ENCODE measurements at places on chromosomes 7 and 10.

DNA sequence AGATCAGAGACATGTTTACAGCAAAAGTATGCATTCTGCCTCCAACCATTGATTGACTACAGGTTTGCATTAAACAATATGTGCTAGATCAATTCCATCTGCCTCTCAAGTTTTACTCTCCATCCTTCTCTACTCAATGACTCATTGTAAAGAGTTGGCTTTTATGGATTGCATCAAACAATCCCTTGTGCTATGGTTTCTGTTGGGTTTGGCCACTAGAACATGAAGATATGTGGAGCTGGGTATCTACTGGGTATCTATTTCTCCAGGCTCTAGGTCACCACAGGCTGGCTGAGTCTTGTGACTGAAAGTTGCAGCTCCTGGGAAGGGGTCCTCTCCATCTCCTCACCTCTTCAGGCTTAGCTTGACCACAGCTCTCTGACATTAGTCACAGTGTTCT, 204.7 kb downstream of the DGKI start:
- no peak for DNase-seq

DNA sequence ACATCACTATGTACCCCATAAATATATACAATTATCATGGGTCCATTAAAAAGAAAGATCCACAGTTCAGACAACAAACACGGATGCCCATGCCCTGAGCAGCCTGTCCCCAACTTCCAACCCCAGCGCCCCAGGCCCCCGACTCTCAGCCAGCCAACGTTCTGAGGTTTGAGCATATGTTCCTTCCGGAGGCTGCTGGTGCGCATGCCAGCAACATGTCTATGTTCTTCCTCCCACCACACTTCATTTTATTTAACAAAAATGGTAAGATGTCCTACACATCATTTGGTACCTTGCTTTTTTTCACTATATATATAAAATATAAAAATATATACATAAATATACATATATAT, 250.9 kb downstream of the MAD1L1 start:
- no peak for DNase-seq

DNA sequence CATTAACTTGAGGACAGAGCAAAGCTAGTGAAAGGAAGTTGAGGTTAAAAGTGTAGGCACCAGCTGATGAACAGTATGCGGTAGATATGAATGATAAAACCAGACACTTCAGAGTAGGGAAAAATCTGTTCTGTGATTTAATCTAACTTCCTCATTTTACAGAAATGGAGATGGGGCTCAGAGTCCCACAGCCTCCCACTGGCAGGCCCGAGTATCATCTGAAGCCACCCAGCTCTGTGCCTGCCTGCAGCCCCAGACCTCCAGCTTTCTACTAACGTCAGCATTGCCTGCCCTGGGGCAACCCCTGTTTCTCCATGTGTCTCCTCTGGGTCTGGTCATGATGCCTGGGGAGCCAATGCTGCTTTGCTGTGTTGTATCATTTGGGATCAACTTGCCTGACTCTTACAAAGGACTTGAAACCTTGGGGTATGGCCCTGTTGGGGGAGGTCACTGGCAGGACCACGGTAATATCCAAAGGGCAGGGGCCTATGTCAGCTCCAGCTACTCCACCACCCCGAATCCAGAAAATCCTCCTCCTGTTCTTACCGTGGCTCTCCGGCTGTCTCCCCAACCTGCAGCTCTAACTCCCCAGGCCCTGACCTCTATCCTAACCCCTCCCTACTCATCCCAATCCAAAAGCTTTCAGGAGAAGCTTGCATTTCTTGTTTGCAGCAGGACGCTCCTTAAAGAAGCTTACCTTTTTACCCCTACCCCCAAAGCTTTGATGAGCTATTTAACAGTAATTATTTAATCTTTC, 56.2 kb upstream of the NPY start:
- DNase-seq: no peak

DNA sequence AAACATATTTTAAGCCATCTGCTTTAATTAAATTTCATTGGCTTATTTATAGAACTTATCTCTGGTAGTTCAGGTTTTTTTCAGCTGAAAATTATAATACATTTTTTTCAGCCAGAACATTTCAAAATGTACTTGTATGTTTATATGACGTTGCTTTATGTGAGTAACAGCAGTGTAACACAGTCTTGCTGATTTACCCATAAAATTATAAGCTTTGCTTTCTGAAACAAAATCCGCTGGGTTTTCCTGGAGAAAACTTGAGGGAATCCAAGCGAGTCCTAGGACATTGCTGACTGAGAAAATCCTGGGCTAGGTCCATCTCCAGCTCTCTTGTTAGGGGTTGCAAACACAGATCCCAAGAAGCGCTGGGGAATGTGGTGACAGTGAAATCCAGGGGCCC, 112.2 kb upstream of the GATA3 start:
- no peak for DNase-seq

DNA sequence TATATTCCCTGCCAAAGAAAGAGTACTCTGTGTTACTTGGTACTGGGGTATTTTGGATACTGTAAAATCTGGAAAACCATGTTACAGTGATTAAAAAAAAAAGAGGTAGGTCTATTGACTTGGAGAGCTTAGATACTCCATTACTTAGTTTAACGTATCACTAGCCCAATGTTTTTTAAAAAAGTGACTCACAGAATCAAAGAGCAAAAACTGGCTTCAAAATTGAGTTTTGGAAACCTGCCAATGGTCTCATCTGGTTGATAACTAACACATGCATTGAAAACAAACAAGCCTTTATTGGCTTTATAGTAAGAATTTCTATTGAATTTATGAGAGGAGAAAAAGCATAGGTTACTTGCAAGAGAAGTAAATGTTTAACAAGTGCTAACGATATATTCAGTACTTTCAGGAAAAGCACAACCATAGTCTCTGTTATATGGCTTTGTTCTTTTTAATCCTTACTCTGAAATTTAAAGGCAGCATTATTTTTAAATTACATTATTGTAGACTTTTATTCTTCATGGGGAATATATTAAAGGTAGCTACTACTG, 563.3 kb upstream of the SORCS1 start:
- no peak for DNase-seq

- peak; percentile 36 for DNase-seq
Observed at GRCh38 chr10:77251297-77252013, 386.2 kb downstream of the KCNMA1 start.

- DNase-seq: no peak
Observed at GRCh38 chr10:54800741-54801421, at the start of gene PCDH15. PCDH15 (minus strand) TSS chr10:54801231; CDS start chr10:54664262, 136,969 bp downstream.

DNA sequence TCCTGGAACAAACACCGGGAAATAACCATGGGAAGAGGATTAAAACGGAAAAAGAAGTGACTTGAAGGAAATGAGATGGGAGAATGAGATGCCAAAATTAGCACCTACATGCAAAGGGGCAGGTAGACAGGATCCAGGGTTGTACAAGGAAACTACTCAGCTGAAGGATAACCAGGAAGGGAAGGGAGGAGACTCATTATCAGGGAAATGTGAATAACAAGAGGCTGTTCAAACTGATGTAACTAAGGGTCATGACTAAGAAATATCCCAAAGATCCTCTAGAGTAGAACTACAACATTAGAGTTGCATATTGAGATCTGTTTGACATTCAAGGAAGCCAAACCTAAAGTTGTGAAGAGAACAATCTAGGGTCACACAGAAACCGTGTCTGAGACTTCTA, 166.2 kb upstream of the SP8 start:
- DNase-seq: no peak

- no peak for DNase-seq
Observed at GRCh38 chr7:111004310-111004901, 86.5 kb upstream of the LRRN3 start.

DNA sequence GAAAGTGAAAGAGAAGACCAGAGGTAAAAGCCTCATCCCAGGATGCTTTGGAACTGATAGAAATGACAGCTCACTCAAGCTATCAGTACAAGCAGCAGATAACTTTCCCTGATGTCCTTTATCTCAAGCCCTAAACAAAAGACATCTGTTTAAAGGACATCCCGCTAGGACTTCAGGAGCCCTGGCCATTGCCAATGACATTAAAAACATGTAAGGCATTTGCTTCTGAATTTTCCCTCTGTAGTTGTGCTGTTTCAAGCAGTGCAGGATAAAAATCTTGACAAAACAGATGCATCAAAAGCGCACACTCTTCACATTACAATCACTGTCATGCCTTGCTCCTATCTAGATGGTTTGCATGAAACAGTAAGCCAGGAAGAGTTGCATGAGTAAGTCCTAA, 159.8 kb downstream of the AOAH start:
- DNase-seq: no peak

Data from inflammatory macrophage (primary cell).